ENCODE measurements at places on chromosomes 5 and 9.

DNA sequence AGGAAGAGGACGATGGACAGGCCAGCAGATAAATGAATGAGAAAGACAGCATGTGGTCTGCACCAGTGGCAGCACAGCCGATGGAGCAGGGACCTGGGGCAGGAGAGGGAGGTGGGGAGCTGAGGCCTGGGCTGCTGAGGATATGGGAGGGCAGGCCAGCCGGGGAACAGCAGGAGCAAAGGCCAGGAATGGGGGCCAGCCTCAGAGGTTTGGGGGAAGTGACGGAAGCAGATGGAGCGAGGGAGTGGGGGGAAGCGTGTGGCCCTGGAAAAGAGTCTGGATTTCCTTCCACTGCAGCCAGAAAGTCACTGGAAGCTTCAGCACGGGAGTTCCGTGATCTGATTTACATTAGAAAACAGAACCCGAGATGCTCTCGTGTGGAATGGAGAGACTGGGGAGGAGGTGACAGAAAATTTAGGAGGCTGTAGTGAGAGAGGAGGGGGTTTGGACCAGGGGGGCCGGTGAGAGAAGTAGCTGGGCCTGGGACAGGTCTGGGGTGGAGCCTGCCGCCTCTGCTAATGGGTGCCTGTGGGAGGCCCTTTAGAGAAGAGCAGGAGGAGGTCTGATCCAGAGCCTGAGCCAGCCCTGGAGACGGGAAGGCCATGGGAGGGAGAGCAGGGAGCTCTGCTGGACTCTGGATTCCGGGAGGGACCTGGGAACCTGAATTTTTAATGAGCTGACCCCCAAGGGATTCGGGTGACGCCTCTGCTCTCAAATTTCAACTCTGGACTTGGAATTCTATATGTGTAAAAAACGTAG is 65.4 kb downstream of the TSPAN17 start:
- DNase-seq = no peak

- no peak for DNase-seq
These were observed 3.0 kb downstream of the CMYA5 start for GRCh38 chr5:79692596-79692995.

DNA sequence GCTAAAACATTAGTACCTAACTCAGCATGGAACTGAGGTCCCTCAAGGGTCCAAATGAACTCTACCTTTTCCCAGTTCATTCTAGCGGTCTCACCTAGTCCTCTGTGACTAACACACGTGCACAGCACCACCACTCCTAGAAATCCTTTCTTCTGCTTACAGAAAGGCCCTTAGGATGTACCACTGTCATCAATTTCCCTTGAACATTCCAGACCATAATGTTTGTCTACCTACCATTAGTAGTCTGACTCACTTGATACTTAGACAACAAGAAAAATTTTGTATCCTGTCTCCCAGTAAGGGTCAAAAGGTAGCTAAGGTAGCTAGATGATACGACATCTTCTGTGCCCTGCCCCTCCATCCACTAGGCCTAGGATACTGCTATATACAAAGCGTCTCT is 166.6 kb downstream of the TSSK1B start:
- DNase-seq = no peak

GRCh38 chr5:76482984-76483383 is 79.9 kb downstream of the IQGAP2 start:
- no peak for DNase-seq

DNA sequence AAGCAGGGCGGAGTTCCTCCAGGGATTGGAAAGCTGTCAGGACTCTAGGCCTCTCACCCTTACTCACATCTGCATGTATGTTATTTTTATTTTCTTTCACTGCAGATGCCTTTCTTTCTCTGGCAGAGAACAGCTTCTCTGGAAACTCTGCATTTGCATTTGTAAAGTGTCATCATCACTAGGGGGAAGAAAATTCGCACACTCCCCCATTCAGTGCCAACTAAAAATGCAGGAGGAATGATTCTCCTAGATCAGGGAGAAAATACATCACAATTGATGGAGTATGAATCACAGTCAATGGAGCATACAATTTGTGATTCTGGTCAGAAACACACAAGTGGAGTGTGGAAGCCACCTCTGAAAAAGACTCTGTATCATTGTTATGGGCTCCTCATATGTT is 351.4 kb upstream of the FTMT start:
- DNase-seq = no peak
